Activated T-helper 1 cell treated with anti-CD3 and anti-CD28 coated beads, Interleukin-12 subunit alpha, Interleukin-12 subunit beta, Interleukin-2, Interleukin-4 antibody, amounts not matched to agents 30 ng/mL and 10 ng/mL and 1 ng/mL, durations not matched to agents 14 hours and 24 hours and 36 hours (primary cell): ENCODE measurements at places on chromosomes 2 and 18.

GRCh38 chr2:109185821-109186570, 57.0 kb downstream of the SH3RF3 start:
- H3K4me3 ChIP-seq: no peak overlapping the region
- no peak overlapping the region for H3K27ac ChIP-seq
- H3K36me3 ChIP-seq: no peaks in the 10 kb centered on the region
- no peak for DNase-seq

DNA sequence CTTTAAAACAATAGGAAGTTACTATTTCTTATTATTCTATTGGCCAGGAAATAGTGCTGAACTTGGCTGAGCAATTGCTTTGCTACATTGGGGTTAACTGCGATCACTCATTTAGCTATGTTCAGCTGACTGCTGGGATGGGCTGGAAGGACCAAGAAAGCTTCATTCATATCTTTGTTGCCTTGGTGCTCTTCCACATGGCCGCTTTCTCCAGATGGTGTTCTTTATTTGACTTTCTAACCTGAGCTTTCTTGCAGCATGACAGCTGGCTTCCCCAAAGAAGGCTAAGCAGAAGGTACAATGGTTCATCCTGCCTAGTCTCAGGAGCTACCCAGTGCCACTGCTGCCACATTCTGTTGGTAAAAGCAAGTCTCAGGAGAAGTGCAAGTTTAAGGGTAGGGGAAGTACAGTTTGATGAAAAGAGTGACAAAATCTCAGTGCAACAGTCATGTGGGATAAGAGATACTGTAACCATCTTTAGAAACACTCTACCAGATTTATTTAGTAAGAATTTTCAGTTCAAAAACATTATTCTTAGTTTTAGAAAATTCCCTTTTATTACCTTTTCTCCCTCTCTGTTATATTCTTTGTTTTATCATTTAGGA, 180.6 kb upstream of the RBMS1 start:
- H3K27me3 ChIP-seq: peaks cover 7% of the 10 kb centered on the region
- DNase-seq: no peak
- H3K36me3 ChIP-seq: no peaks in the 10 kb centered on the region
- no peaks in the 10 kb centered on the region for H3K4me1 ChIP-seq
- H3K27ac ChIP-seq: no peak overlapping the region
- H3K4me3 ChIP-seq: no peak overlapping the region

DNA sequence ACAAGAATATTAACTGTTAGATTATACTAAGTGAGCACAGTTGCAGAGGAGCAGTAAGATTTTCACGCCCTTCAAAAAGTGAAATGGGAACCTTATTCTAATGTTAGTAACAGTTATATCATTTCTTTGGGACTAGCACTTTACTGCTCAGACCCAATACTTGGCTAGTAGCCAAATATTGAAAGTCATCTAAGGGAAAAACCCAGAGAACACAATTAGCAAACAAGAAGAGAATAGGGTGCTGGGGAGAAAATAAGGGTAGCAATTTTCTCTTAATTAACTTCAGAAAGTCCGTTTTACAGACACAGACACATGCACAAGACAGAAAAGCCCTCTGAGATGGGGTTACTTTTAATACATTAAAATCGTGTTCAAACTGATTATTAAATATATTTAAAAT, 71.8 kb downstream of the ID2 start:
- H3K4me3 ChIP-seq: no peak overlapping the region
- no peak overlapping the region for H3K27ac ChIP-seq
- H3K4me1 ChIP-seq: no peaks in the 10 kb centered on the region
- peaks cover 27% of the 10 kb centered on the region for H3K36me3 ChIP-seq
- no peak for DNase-seq
- H3K27me3 ChIP-seq: no peaks in the 10 kb centered on the region

DNA sequence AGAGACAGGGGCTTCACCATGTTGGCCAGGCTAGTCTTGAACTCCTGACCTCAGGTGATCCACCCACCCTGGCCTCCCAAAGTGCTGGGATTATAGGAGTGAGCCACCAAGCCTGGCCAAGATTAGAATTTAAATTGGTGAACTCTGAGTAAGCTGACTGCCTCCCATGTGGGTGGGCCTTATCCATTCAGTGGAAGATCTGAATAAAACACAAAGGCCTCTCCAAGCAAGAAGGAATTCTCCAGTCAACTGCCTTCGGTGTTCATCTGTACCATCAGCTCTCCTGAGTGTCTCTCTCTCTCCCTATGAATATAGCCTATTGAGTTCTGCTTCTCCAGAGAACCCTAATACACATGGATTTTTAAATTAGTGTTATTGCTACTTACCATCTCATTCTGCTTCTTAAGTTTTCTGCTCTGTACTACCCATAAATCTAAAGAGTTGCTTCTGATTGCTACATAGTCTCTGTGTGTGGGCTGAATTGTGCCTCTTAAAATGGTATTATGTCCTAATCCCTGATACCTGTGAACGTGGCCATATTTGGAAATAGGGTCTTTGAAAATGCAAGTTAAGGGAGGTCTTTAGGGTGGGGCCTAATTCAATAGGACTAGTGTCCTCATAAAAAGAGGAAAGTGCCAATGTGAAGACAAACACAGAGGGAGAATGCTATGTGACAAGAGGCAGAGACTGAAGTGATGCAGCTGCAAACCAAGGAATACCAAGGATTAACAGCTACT, 36.3 kb downstream of the FBXO11 start:
- peak overlapping the region; percentile 10 for H3K27ac ChIP-seq
- peaks cover 60% of the 10 kb centered on the region for H3K4me1 ChIP-seq
- no peak overlapping the region for H3K4me3 ChIP-seq
- DNase-seq: no peak
- no peaks in the 10 kb centered on the region for H3K27me3 ChIP-seq

DNA sequence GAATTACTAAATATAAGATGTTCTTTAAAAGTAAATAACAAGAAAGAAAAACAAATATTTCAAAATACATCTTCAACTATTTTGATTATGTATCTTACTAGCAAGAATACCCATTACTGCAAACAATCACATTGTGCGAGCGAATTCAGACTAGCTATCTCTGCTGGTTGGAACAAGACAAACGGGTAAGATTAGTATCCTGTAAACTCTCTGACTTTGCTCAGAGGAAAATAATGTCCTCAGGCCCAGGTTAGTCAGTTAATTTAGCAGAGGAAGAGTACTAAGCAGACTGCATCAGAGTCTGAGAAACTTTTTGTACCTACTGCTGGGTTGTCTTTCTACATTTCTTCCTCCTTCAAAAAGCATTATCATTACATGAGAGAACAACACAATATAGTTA, 50.4 kb upstream of the MCM6 start:
- peaks cover 21% of the 10 kb centered on the region for H3K4me1 ChIP-seq
- DNase-seq: no peak
- no peak overlapping the region for H3K4me3 ChIP-seq
- no peaks in the 10 kb centered on the region for H3K27me3 ChIP-seq
- peaks cover 48% of the 10 kb centered on the region for H3K36me3 ChIP-seq
- H3K27ac ChIP-seq: no peak overlapping the region

DNA sequence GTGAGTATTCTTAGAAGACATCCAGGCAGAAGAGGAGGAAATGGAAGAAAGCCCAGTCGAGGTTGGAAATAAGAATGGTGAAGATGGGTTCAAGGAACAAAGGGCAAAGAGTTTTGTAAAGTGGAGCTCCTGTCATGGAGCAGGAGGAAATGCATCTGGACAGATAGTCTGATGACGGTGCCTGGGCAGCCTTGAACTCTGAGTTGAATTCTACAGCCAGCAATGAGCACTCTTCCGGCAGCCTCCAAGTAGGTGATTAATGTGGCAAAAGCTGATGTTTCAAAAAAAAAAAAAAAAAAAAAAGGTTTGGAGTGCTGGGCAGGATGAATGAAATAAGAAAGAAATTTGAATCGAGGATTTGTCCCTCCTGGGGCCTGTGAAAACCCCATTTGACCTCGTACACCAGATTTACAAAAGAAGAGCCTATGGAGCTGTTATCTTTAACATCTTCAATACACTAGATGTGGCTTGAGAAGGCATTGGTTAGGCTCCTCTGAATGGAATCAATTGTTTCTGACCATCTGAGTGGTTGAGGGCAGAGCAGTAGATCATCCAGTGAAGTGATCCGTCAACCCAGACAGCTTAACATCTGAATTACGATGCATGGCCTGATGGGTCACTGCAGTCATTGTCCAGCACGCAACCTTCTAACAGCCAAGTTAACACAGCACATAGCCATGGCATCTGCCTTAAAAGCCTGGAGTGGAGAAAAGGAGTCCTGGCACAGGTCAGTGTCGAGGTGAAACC, 449.7 kb downstream of the TXNL1 start:
- no peak overlapping the region for H3K27ac ChIP-seq
- no peaks in the 10 kb centered on the region for H3K36me3 ChIP-seq
- H3K4me3 ChIP-seq: no peak overlapping the region
- H3K4me1 ChIP-seq: no peaks in the 10 kb centered on the region
- no peak for DNase-seq

GRCh38 chr2:124804014-124804940, 779.2 kb downstream of the CNTNAP5 start:
- H3K27ac ChIP-seq: no peak overlapping the region
- no peaks in the 10 kb centered on the region for H3K4me1 ChIP-seq
- no peaks in the 10 kb centered on the region for H3K36me3 ChIP-seq
- no peaks in the 10 kb centered on the region for H3K27me3 ChIP-seq

GRCh38 chr2:104872866-104873688, 19.2 kb downstream of the POU3F3 start:
- H3K4me1 ChIP-seq: peaks cover 11% of the 10 kb centered on the region
- no peak overlapping the region for H3K27ac ChIP-seq
- H3K36me3 ChIP-seq: no peaks in the 10 kb centered on the region
- H3K4me3 ChIP-seq: peak overlapping the region; percentile 71
- DNase-seq: peak; percentile 42

- H3K27me3 ChIP-seq: no peaks in the 10 kb centered on the region
- H3K36me3 ChIP-seq: no peaks in the 10 kb centered on the region
- DNase-seq: no peak
- H3K27ac ChIP-seq: no peak overlapping the region
- H3K4me3 ChIP-seq: no peak overlapping the region
These were observed 420.3 kb downstream of the LRRTM4 start for GRCh38 chr2:77101796-77102452.

GRCh38 chr18:70499218-70499691, 210.4 kb downstream of the SOCS6 start:
- no peaks in the 10 kb centered on the region for H3K36me3 ChIP-seq
- H3K27ac ChIP-seq: no peak overlapping the region
- H3K27me3 ChIP-seq: peaks cover 2% of the 10 kb centered on the region
- DNase-seq: no peak
- H3K4me1 ChIP-seq: no peaks in the 10 kb centered on the region

- no peaks in the 10 kb centered on the region for H3K27me3 ChIP-seq
- H3K4me1 ChIP-seq: no peaks in the 10 kb centered on the region
- no peak for DNase-seq
- H3K4me3 ChIP-seq: no peak overlapping the region
These were observed 16.9 kb upstream of the SULT1C2 start for GRCh38 chr2:108271691-108272253.

GRCh38 chr2:148416248-148416647, 228.3 kb upstream of the EPC2 start:
- H3K27me3 ChIP-seq: no peaks in the 10 kb centered on the region
- H3K4me3 ChIP-seq: no peak overlapping the region

GRCh38 chr2:7333189-7333765, 416.1 kb downstream of the RNF144A start:
- H3K27me3 ChIP-seq: peaks cover 10% of the 10 kb centered on the region
- H3K4me3 ChIP-seq: no peak overlapping the region
- DNase-seq: no peak
- no peaks in the 10 kb centered on the region for H3K4me1 ChIP-seq
- no peaks in the 10 kb centered on the region for H3K36me3 ChIP-seq
- no peak overlapping the region for H3K27ac ChIP-seq

DNA sequence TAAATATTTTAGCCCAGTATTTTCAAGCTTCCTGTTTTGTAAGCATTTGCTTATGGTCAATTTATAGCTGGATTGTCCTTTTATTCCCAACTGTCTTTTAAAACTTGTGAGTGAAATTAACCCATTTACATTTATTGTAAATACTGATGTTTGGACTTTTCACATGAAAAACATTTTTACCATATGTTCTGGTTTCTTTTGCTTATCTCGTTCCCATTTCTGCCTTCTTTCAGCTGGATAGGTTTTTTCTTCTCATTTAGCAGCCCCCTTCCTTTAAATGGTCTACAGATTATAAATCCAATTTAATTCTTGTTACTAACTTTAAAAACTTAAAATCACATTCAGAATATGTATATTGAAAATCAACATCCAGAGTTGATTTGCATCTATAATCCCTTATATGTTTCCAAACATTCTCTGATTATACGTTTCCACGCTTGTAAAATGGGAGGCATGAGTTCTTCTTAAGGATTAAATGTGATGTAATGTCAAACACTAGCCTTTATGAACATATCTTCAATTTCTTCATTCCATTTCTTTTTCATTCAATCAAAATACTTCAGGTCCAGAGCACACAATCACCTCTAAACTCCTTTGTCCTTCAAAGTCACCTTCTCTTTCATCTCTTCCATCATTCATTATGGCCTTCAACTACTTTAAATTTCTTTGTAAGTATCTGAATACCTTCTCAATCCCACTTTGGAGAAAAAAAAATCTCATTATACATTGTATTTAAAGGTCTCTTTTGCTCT, 1.1 kb upstream of the KDM3A start:
- H3K36me3 ChIP-seq: peaks cover 29% of the 10 kb centered on the region
- peak overlapping the region; percentile 98 for H3K27ac ChIP-seq

DNA sequence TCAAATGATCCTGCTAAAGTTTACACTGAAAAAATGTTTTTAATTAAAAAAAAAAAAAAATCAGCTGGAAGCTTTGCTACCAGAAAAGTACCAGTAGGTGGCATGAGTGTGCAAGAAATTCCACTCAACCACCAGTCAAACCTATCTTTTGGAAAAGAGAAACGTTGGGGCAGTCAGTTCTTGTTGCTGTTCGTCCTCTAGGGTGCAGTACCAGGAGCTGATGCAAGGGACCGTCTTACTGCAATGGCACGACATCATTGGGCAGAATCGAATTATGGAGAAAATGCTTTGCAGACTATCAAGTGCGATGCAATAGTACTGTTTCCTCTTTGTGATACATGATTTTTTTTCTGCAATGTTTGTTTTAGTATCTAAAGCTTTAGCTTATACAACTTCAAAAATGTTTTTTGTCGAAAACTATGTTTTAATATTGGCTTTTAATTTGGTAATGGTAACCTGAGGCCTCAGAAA, 18.3 kb downstream of the YPEL5 start:
- no peak overlapping the region for H3K27ac ChIP-seq
- H3K4me1 ChIP-seq: peaks cover 5% of the 10 kb centered on the region
- peaks cover 7% of the 10 kb centered on the region for H3K36me3 ChIP-seq
- DNase-seq: peak; percentile 62
- H3K4me3 ChIP-seq: no peak overlapping the region
